ENCODE measurements at places on chromosomes 6 and 20.

DNA sequence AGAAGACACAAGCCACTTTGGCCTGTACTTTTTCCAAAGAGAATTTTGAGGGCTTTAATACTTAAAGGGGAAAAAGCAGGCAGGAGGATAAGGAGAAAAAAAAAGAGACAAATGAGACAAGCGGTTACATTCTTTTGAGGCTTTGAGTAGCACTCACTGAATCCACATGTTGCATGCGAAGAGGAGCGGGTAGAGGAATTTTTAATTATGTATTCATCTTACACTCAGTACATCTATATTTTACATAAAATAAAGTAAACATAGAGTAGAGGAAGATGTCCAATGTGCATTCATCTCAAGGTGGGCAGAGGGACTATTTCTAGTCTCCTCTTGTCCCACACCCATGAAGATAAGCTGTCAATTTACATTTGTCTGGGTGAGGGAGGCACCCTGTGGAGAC, 266.9 kb downstream of the CD109 start:
- no peaks in the 10 kb centered on the region for H3K36me3 ChIP-seq
- DNase-seq: no peak
- H3K27ac ChIP-seq: no peak overlapping the region
- no peaks in the 10 kb centered on the region for H3K27me3 ChIP-seq
- H3K4me3 ChIP-seq: no peak overlapping the region

GRCh38 chr20:38883981-38884733, 42.1 kb upstream of the FAM83D start:
- H3K4me3 ChIP-seq: no peak overlapping the region
- DNase-seq: no peak
- H3K4me1 ChIP-seq: peaks cover 3% of the 10 kb centered on the region
- no peak overlapping the region for H3K27ac ChIP-seq
- peaks cover 68% of the 10 kb centered on the region for H3K27me3 ChIP-seq
- no peaks in the 10 kb centered on the region for H3K36me3 ChIP-seq

DNA sequence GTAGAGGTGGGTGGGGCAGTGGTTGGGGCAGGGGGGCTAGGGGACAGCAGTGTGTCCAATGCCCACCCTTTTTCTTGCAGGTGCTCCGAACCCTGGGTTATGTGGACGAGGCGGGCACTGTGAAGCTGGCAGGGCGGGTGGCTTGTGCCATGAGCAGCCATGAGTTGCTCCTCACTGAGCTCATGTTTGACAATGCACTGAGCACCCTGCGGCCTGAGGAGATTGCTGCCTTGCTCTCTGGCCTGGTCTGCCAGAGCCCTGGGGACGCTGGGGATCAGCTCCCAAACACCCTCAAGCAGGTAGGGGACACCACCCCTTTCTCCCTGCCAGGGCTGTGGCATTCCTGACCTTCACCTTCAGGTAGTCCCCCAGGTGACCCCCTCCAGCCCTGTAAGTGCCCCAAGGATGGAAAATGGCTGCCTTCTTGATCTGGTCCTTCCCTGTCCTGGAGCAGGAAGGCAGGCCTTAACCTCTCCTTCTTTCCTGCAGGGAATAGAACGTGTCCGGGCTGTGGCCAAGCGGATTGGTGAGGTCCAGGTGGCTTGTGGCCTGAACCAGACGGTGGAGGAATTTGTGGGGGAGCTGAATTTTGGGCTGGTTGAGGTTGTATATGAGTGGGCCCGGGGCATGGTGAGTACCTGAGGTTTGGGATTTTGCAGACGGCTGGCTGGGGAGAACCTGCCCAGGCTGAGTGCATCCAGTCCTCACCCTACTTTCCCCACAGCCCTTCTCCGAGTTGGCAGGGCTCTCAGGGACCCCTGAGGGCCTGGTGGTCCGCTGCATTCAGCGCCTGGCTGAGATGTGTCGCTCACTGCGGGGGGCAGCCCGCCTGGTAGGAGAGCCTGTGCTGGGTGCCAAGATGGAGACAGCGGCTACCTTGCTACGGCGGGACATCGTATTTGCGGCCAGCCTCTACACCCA, 2.9 kb downstream of the DXO start:
- no peaks in the 10 kb centered on the region for H3K27me3 ChIP-seq
- DNase-seq: no peak
- H3K4me3 ChIP-seq: no peak overlapping the region
- peak overlapping the region; percentile 17 for H3K27ac ChIP-seq
- peaks cover 32% of the 10 kb centered on the region for H3K4me1 ChIP-seq

DNA sequence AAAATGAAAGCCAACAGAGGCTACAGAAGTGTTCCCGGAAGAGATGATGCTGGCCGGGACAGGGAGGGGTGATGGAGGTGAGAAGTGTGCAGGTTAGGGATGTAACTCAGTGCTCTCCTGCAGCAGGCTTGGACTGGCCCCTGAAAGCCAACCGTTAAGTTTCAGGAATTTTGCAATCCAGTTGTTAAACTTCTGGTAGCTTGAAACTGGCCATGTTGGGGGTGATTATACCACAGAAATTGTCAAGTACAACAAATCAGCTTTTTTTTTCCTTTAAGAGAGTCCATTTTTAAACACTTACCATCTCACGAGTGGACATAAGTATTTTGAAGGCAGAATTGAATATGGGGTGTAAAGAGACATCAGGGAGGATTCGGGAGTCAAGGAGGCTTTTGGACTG, 8.8 kb upstream of the SIRPB1 start:
- H3K4me3 ChIP-seq: no peak overlapping the region
- H3K36me3 ChIP-seq: no peaks in the 10 kb centered on the region
- no peak overlapping the region for H3K27ac ChIP-seq
- peaks cover 41% of the 10 kb centered on the region for H3K27me3 ChIP-seq
